NCI-H1436 treated with DMSO at 0.1 percent for 48 hours (cell line): ENCODE measurements at places on chromosomes 11 and 22.

DNA sequence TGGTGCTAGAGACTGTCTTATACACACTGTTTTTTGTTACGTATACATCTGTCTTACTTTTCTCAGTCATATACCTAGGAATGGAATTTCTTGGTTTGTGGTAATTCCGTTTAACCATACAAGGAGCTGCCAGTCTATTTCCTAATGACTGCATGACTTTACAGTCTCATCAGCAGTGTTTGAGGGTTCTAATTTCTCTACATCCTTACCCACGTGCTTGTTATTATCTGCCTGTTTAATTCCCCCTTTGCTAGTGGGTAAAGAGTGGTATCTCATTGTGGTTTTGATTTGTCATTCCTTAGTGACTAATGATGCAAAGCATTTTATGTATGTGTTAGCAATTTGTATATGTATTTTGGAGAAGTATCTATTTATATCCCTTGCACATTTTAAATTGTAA lies 1008.0 kb downstream of the FAM181B start:
- DNase-seq, result no peak

DNA sequence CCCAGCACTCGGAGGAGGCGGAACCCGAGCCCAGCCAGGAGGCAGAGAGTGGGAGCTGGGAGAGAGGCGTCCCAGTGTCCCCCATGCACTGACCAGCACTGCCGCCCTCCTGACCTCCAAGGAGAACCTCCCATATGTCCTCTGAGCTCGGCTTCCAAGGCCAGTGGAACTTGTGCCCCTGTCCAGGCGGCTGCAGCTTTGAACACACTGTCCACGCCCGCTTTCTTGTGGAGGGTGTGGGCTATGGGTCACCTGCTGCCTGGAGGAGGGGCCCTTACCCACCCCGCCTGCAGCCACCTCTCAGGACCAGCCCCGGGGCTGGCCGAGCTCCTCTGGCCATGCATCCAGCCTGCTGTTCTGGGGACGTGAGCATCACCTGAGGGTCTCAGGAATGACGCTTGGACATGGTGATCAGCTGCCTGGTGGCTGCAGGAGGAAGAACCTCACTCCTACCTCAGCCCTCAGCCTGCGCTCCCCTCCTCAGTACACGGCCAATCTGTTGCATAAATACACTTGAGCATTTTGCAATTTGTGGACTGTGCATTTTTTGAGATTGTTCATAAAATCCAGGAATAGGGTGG lies 22.2 kb upstream of the MUC5B start:
- no peak for DNase-seq

DNA sequence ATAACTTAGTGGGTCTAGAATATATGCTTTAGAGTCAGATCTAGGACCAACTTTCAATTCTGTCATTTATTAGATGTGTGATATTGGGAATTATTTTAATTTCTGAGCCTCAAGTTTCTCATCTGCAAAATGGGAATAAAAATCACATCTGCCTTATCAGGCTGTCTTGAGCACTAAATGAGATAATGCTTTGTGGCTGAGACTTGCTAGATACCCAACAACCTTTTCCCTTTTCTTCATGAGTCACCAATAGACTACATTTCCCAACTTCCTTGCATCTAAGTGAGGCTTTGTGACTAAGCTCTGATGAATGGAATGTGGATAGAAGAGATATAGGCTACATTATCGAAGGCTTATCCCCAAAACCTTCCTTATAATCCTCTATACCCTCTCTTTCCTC lies 220.7 kb upstream of the SESN3 start:
- DNase-seq, result no peak

DNA sequence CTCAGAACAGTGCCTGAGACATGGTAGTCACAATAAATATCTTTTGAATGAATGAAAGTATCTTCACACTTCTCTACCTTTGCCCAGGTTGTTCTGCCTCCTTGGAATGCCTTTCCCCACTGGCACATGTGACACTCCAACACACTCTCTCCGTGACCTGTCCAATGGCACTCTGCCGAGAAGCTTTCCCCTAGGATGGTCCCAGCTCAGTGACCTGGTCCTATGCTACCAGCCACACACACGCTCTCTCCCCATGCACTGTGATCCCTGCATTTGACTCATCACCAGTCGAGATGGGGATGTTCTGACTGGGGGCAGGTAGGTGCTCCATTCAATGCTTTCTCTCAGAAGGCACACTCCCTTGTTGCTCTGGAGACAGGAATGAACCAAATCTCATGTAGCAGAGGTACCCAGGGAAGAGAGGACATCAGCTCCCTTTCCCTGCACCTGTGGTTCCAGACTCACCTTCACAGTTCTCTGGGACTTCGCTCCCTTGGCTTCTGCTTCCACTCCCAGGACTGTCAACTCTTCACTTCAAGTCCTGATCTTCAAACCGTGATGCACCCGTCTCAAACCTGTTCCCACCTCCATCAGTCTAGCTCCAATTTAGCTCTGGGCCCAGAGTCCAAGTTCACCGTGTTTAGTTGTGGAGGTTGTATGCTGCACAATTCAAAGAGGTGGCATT lies 30.7 kb upstream of the LMO1 start:
- no peak for DNase-seq

DNA sequence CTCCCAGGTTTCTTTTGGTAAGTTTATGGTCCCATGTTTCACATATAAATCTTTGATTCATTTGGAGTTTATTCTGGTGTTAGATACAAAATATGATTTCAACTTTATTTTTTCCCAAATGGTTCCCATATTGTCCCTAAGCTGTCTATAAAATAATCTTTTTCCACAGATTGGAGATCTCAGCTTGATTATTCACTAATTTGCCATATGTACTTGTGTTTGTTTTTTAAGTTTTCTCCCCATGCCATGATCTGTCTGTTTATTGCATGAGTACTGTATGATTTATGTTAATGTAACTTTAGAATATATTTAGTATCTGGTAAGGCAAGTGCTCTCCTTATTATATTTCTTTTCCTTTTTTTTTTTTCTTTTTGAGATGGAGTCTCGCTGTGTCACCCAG lies 19.9 kb upstream of the CLMP start:
- no peak for DNase-seq
